RPMI8226 (cell line): ENCODE measurements at places on chromosomes 1 and 21.

- DNase-seq = no peak
Observed at GRCh38 chr1:90162216-90162615, 167.3 kb downstream of the ZNF326 start.

DNA sequence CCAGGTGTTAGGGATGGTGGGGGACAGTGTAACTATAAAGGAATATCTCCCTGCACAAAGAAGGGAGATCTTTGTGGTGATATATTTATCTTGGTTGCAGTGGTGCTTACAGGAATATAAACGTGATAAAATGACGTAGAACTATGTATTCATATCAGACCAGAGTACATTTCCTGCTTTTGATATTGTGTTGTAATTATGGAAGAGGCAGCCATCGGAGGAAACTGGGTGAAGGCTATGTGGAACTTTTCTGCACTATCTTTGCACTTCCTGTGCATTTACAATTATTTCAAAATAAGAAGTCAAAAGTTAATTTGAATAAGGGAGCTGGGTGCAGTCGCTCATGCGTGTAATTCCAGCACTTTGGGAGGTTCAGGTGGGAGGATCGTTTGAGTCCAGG is 37.6 kb downstream of the NDUFS5 start:
- DNase-seq = no peak

- DNase-seq = no peak
Observed at GRCh38 chr1:118143121-118143520, 41.9 kb downstream of the SPAG17 start.

DNA sequence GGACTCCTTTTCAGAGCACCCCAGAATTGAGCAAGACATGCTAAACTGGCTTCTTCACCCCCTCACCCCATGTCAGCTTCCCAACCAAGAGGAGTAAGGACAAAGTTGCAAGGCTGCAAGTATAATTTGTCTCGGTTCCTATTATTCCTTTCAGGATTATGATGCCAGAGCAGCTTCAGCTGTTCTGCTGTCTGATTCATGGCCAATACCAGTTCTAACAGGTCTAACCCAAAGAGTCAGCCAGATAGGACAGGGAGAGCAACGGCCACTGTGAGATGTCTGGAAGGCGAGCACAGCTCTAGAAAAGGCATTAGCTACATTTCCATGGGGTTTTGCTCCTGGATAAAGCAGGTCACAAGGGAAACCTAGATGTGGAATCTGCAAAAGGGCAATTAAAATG is 53.3 kb upstream of the HOOK1 start:
- no peak for DNase-seq

GRCh38 chr1:207404849-207405525 is 49.1 kb upstream of the CR2 start:
- peak; percentile 65 for DNase-seq

DNA sequence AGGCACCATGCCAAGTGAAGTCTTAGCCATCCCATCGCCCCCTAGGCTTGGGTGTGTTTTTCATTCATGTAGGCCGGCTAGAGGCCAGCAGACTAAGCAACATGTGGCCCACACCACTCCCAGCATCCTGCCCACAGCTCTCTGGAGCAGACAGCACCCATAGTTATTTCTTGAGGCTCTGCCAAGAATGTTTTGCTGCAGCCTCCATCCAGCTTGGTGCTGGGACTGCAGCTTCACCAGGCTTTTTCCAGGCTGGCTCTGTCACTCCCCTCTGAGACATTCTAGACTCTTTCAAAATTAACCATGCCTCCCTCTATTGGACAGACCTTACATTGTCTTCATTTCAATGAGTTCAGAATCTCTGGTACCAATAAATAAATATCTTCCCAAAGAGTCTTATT is 104.2 kb downstream of the DUSP10 start:
- no peak for DNase-seq

GRCh38 chr1:27403931-27404330 is 11.5 kb downstream of the GPR3 start:
- no peak for DNase-seq

- peak; percentile 43 for DNase-seq
Observed at GRCh38 chr1:94335950-94336349, 82.2 kb upstream of the ABCD3 start.

GRCh38 chr1:173995475-173995874 is 26.7 kb downstream of the RC3H1 start:
- no peak for DNase-seq

GRCh38 chr21:35063428-35064172 is 14.5 kb upstream of the RUNX1 start:
- DNase-seq = no peak

GRCh38 chr1:172118618-172119017 is 277.3 kb downstream of the DNM3 start:
- no peak for DNase-seq

GRCh38 chr1:71582673-71583072 is 501.8 kb upstream of the ZRANB2 start:
- DNase-seq = no peak

DNA sequence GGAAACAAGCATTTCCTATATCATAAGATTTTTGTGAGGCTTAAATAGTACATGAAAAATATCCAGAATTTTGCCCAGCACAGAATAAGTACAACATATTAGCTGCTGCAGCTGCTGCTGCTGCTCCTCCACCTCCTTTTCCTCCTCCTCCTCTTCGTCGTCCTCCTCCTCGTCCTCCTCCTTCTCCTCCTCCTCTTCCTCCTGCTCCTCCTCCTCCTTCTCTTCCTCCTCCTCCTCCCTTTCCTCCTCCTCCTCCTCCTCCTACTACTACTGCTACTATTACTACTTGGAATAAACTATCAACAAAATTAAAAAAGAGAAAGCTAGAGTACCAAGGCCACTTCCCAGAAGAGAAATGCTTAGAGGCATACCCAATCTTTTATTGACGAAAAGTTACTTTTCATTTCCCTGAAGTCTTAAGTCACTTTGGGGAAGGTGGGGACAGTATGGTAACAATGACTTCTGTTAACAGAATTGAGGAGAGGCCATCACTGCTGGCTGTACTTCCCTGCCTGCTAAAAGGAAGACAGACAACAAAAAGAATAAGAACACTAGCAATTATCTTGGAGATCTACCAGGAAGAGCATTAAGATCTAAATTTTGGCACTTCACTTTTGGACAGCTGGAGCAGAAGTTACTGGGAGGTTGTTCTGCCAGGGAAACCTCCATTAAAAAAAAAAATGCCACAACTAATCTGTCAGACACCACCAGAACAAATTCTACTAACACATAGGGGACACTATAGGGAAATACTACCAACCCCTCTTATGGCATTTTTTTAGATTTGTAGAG is 7.1 kb downstream of the DENND1B start:
- no peak for DNase-seq

DNA sequence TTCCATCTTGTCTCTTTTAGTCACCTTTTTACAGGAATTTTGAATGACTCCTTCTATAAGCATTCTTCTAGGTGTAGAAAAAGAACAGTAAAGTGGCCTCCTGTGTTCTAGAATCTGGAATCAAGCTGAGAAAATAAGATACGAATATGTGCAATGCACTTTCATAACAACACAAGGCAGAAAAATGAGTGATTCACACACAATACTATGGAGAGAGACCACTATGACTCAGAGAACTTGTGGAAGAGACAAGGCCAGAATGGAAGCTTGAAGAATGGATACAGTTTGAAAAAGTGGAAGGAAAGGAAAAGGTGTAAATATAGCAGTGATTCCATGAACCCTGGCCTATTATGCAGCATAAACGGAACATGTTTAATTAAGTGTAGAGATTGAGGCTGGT is 57.1 kb upstream of the SAMSN1 start:
- DNase-seq = no peak

- DNase-seq = peak; percentile 70
Observed at GRCh38 chr21:32940079-32941014, 85.4 kb upstream of the OLIG2 start.
